Left ventricle myocardium inferior (tissue), 1 donor: ENCODE measurements at places on chromosomes 2 and 18.
A peak's percentile ranks its signal among the peaks of the same experiment; 100 is the strongest.

DNA sequence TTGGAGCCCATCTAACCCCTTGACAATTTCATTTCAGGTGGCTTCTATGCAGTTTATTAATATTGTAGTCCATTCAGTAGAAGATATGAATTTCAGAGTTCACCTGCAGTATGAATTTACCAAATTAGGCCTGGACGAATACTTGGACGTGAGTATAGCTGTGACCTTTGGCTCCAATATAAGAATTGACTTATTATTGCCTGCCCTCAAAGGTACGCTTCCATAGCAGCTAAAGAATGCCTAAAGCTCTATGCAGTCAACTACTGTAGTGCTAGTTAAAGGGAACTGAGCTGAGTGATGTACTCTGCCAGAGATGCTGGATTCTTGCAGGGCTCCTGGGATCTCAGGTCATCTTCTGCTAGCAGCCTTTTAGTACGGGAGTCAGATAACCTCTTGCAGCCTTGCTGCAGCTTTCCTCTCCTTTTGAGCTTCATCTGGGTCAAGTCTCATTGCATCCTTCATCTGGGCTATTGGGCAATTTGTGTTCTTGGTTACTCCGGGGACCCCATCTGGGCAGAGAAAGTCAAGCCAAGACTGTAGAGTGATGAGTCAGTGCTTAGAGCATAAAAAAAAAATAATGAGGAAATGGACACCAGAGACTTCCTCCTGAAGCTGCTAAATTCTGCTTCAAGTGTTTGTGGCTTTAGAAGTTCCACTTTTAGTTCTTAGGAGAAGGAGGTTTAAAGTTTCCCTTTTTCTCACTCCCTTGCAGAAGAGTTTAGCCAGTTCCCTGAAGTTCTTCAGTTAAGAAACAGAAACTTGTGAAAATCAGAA lies 105.6 kb downstream of the PRPF40A start:
- H3K36me3 ChIP-seq: peaks cover 13% of the 10 kb centered on the region
- DNase-seq: peak; percentile 30
- no peak overlapping the region for H3K4me3 ChIP-seq
- H3K4me1 ChIP-seq: peaks cover 17% of the 10 kb centered on the region
- H3K27me3 ChIP-seq: no peaks in the 10 kb centered on the region
- peak overlapping the region; percentile 68 for H3K27ac ChIP-seq

DNA sequence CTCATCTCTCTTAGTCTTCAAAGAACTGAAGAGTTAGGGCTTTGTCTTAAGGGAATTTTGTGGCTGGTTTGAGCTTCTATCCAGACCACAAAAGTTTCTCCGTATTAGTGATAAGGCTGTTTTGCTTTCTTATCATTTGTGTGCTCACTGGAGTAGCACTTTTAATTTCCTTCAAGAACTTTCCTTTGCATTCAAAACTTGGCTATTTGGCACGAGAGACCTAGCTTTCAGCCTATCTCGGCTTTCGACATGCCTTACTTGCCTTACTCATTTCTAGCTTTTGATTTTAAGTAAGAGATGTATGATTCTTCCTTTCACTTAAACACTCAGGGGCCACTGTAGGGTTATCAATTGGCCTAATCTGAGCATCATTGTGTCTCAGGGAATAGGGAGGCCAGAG lies 29.9 kb downstream of the HDHD2 start:
- DNase-seq: no peak
- H3K27me3 ChIP-seq: no peaks in the 10 kb centered on the region
- H3K4me3 ChIP-seq: no peak overlapping the region
- peaks cover 24% of the 10 kb centered on the region for H3K36me3 ChIP-seq

DNA sequence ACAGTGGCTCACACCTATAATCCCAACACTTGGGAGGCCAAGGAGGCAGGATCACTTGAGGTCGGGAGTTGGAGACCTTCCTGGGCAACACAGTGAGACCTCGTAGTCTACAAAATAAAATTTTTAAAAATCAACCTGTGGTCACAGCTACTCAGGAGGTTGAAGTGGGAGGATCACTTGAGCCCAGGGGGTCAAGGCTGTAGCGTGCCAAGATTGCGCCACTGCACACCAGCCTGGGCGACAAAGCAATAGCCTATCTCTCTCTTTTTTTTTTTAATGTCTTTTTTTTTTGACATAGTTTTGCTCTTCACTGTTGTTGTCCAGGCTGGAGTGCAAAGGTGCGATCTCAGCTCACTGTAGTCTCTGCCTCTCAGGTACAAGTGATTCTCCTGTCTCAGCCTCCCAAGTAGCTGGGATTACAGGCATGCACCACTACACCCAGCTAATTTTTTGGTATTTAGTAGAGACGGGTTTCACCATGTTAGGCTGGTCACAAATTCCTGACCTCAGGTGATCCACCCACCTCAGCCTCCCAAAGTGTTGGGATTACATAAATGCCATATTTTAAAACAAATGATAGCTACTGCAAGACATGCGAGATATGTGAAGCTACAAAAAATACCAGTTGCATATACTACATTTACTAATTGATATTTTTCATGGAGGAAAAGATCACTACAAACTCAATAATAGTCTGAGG lies 55.0 kb downstream of the CHN1 start:
- no peaks in the 10 kb centered on the region for H3K27me3 ChIP-seq
- DNase-seq: no peak
- H3K4me1 ChIP-seq: no peaks in the 10 kb centered on the region
- H3K27ac ChIP-seq: no peak overlapping the region
- no peak overlapping the region for H3K4me3 ChIP-seq

- H3K4me3 ChIP-seq: peak overlapping the region; percentile 38
- H3K4me1 ChIP-seq: peaks cover 6% of the 10 kb centered on the region
- no peak overlapping the region for H3K27ac ChIP-seq
- H3K36me3 ChIP-seq: no peaks in the 10 kb centered on the region
- no peaks in the 10 kb centered on the region for H3K27me3 ChIP-seq
- DNase-seq: peak; percentile 33
These were observed 73.0 kb upstream of the KCTD1 start for GRCh38 chr18:26621161-26622026.

GRCh38 chr2:197209742-197210408 lies 100.7 kb downstream of the ANKRD44 start:
- H3K36me3 ChIP-seq: no peaks in the 10 kb centered on the region
- no peak for DNase-seq
- no peak overlapping the region for H3K4me3 ChIP-seq

- H3K27me3 ChIP-seq: no peaks in the 10 kb centered on the region
- no peaks in the 10 kb centered on the region for H3K4me1 ChIP-seq
- H3K36me3 ChIP-seq: no peaks in the 10 kb centered on the region
These were observed 125.0 kb upstream of the CD226 start for GRCh38 chr18:70072678-70073077.

- H3K4me3 ChIP-seq: no peak overlapping the region
- no peak overlapping the region for H3K27ac ChIP-seq
- no peaks in the 10 kb centered on the region for H3K27me3 ChIP-seq
- H3K4me1 ChIP-seq: peaks cover 68% of the 10 kb centered on the region
These were observed 3.5 kb downstream of the AAMP start for GRCh38 chr2:218266316-218266979.

GRCh38 chr2:237497009-237497837 lies 10.2 kb downstream of the MLPH start:
- H3K27me3 ChIP-seq: no peaks in the 10 kb centered on the region
- H3K4me1 ChIP-seq: peaks cover 12% of the 10 kb centered on the region
- H3K4me3 ChIP-seq: no peak overlapping the region
- peaks cover 26% of the 10 kb centered on the region for H3K36me3 ChIP-seq
- no peak for DNase-seq

DNA sequence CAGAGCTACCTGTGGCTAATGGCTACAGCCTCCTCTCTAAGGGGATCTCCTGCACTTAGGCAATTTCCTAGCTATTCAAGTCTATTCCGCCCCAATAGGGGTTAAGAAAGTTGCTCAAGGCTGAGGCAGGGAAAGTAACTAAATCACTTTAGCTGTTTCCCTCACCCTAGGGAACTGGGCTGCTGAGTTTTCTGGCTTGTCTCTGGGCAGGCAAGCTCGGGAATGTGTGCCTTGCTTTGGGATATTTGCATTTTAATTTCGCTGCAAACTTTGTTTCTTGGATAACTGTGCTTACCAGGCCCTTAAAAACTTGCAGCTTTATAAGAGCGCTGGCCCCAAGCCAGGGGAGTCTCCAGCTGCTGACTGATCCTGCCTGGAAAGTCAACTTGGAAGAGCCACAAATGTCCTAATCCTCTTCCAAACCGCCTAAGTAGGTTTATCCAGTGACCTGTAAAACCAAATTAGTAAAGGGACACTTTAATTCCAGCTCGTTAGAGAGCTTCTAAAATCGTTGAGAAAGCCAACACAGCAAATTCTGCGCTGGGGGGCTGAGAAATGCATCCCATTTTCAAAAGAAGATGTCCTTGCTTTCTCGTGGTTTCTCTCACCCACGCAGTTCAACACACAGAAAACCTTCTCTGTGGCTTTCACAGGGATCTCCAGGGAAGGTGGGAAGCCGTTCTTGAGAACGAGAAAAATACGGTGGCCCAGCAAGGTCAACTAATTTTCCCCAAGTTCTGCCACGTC lies 59.5 kb upstream of the SP3 start:
- H3K27ac ChIP-seq: peak overlapping the region; percentile 94
- H3K4me1 ChIP-seq: peaks cover 58% of the 10 kb centered on the region
- H3K27me3 ChIP-seq: no peaks in the 10 kb centered on the region
- DNase-seq: peak; percentile 91
- H3K4me3 ChIP-seq: peak overlapping the region; percentile 37

GRCh38 chr2:141560723-141561122 lies 570.1 kb downstream of the LRP1B start:
- no peaks in the 10 kb centered on the region for H3K27me3 ChIP-seq
- H3K4me3 ChIP-seq: no peak overlapping the region
- DNase-seq: no peak

DNA sequence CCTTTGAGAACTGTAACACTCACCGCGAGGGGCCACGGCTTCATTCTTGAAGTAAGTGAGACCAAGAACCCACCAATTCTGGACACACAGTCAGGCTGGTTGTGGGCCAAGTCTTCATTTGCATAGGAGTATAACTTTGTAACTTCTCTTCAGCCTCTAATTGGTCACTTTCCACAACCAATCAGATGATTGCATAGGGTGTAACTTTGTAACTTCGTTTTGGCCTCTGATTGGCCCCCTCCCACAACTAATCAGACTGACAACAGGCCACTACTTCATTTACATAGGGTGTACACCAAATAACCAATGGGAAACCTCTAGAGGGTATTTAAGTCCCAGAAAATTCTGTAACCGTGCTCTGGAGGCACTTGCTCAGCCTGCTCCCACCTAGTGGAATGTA lies 77.5 kb upstream of the TCF4 start:
- no peaks in the 10 kb centered on the region for H3K27me3 ChIP-seq
- H3K36me3 ChIP-seq: no peaks in the 10 kb centered on the region
- no peak overlapping the region for H3K27ac ChIP-seq
- DNase-seq: no peak
- H3K4me3 ChIP-seq: no peak overlapping the region
- H3K4me1 ChIP-seq: no peaks in the 10 kb centered on the region

GRCh38 chr2:223837287-223838061 lies at the start of gene AP1S3:
Gene AP1S3 (minus strand): TSS chr2:223837582. CDS start chr2:223837450, 132 bp downstream.
- peaks cover 13% of the 10 kb centered on the region for H3K4me1 ChIP-seq
- H3K27ac ChIP-seq: no peak within 1 kb of the TSS
- H3K27me3 ChIP-seq: no peaks in the 10 kb centered on the region
- H3K36me3 ChIP-seq: no peaks in the 10 kb centered on the region

- peak; percentile 42 for DNase-seq
- no peaks in the 10 kb centered on the region for H3K4me1 ChIP-seq
- H3K27me3 ChIP-seq: peaks cover 5% of the 10 kb centered on the region
- H3K36me3 ChIP-seq: no peaks in the 10 kb centered on the region
- H3K4me3 ChIP-seq: no peak overlapping the region
These were observed 326.2 kb upstream of the SOX11 start for GRCh38 chr2:5365871-5366461.

DNA sequence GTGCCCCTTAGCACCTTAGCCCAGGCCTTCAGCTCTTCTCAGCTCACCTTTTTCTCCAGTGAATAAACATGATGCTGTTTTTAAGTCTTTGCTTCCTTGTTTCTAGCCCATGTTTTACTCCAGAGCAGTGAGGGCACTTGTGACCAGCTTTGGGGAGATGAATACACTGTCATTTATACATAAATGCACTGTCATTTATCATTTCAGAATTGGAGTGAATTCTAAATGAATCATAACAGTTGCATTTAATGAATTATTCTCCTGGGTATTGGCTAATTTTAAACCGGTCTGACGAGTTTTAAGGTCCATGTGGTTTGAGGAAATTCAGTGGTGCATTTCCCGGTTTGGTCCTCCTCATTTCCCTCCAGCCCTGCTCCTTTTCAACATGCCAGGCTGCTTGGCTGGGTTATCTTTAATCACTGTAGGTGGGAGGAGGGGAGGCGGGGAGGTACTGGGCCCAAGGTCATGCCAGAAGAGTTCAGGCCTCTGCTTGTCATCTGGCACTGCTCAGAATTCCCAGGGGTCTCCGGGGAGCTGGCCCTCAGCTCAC lies 23.9 kb downstream of the PRKCE start:
- H3K4me1 ChIP-seq: peaks cover 32% of the 10 kb centered on the region
- peak; percentile 29 for DNase-seq
- peak overlapping the region; percentile 45 for H3K27ac ChIP-seq
- no peaks in the 10 kb centered on the region for H3K36me3 ChIP-seq

- H3K36me3 ChIP-seq: no peaks in the 10 kb centered on the region
- DNase-seq: no peak
- H3K4me3 ChIP-seq: peak overlapping the region; percentile 8
- peaks cover 72% of the 10 kb centered on the region for H3K4me1 ChIP-seq
- H3K27me3 ChIP-seq: no peaks in the 10 kb centered on the region
These were observed 43.9 kb downstream of the MEIS1 start for GRCh38 chr2:66478731-66479316.

DNA sequence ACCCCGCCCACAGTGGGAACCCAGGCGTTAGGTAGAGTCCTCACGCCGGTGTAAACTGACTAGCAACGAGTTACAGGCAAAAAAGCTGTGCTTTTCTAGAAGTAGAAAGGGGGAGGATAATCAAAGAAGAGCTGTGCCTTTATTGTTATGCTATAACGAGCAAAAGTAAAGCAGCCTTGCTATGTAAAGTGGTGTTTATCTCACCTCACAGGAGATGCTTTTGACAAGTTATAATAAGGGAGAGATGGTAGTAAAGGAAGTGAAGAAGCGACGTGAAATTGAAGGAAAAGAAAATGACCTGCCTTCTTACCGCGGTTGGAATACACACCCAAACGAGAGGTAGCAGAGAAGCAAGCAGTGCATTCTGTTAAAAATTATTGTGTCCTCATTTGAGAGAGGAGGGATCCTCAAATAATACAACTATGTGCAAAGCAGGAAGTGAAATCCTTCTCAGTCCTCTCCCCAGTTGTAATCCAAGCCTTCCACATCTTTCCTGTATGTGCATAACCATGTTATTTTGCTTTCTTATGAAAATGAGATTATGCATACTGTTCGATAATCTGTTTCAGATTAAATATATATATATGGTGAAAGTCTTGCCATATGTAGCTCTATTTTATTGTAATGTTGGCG lies 962 bp downstream of the TANK start:
- H3K27me3 ChIP-seq: no peaks in the 10 kb centered on the region
- DNase-seq: no peak
- H3K4me1 ChIP-seq: peaks cover 63% of the 10 kb centered on the region
- peaks cover 12% of the 10 kb centered on the region for H3K36me3 ChIP-seq
- peak overlapping the region; percentile 95 for H3K27ac ChIP-seq

DNA sequence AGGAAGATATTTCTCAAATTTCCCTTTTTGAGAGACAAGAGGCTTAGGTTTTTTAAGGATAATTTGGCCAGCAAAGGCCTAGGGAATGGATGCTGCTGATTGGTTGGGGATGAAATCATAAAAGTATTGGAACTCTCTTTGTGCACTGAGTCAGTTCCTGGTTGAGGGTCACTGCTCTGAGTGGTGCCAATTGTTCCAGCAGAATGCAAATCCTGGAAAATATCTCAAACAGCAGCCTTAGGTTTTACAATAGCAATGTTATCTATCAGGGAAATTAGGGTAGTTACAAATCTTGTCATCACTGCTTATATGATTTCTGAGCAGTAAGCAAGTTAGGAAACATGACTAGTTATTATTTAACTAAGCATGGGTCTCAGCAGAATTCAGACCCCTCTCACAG lies 96.2 kb downstream of the RAD51AP2 start:
- no peaks in the 10 kb centered on the region for H3K36me3 ChIP-seq
- H3K4me1 ChIP-seq: no peaks in the 10 kb centered on the region
- H3K27me3 ChIP-seq: no peaks in the 10 kb centered on the region
- H3K4me3 ChIP-seq: no peak overlapping the region
